ENCODE measurements at places on chromosomes 5 and 9. TPM values are rescaled to one million over a fixed set of nuclear protein-coding genes. Genes with fewer than 3 reads are reported as not detected.

FOXD1 gene
- 0.16 TPM for total RNA-seq

HAND1 gene
- 0.61 TPM for total RNA-seq

OTULIN gene
- 21.9 TPM for total RNA-seq

GSN gene
- 937 TPM for total RNA-seq

PCDHB10 gene
- 4.9 TPM for total RNA-seq

SURF1 gene
- 63.0 TPM for total RNA-seq

LRRC19 gene
- 120 TPM for total RNA-seq

ROR2 gene
- 56.0 TPM for total RNA-seq

ADAMTS2 gene
- total RNA-seq = 7.3 TPM

F2RL1 gene
- total RNA-seq = 58.1 TPM

CCL27 gene
- not detected for total RNA-seq

SARDH gene
- 0.46 TPM for total RNA-seq

OTP gene
- not detected for total RNA-seq

WWC1 gene
- total RNA-seq = 14.7 TPM

SGCD gene
- total RNA-seq = 7.4 TPM

C9orf153 gene
- not detected for total RNA-seq

DAB2IP gene
- 109 TPM for total RNA-seq

CKMT2 gene
- 1.7 TPM for total RNA-seq

NAIP gene
- total RNA-seq = 19.4 TPM

SPINK13 gene
- total RNA-seq = not detected

GPR151 gene
- total RNA-seq = not detected

PAEP gene
- total RNA-seq = not detected

PCDHB6 gene
- 0.29 TPM for total RNA-seq

TLX3 gene
- total RNA-seq = not detected

CCDC192 gene
- not detected for total RNA-seq

TEX53 gene
- not detected for total RNA-seq

TICAM2 gene
- total RNA-seq = 3.5 TPM

PCDHGA2 gene
- total RNA-seq = 0.51 TPM

NTNG2 gene
- 0.43 TPM for total RNA-seq

FREM1 gene
- total RNA-seq = 1.4 TPM

CDH9 gene
- total RNA-seq = not detected

SLC36A3 gene
- not detected for total RNA-seq

PAX5 gene
- total RNA-seq = 0.29 TPM

FOXD4L4 gene
- 0.27 TPM for total RNA-seq

ADAMTS12 gene
- 2.9 TPM for total RNA-seq

TTC1 gene
- 42.6 TPM for total RNA-seq

SLC1A3 gene
- 0.67 TPM for total RNA-seq

INIP gene
- 30.6 TPM for total RNA-seq
